ENCODE measurements at places on chromosomes 5 and 9.

DNA sequence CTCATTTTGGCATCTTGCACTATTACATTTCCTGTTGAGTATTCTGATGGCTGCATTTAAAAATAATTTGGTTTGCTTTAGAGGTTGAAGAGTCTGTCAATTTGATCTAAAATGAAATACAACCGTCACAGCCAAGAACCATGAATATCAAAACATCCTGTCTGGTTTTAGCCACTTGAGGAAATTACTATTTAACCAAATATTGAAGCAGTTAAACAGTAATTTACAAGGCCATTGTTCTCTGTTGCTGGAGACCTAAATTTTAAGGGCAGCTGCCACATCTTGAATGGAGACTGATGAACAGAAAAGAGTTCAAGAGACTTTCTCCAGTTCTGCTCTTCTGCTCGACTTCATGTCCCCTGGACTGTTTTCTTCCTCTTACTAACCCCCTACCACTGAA is 549.4 kb downstream of the LRRC70 start:
- no peak for DNase-seq

- DNase-seq: no peak
Observed at GRCh38 chr9:108671176-108671575, 184.6 kb downstream of the ACTL7B start.

- DNase-seq: no peak
Observed at GRCh38 chr5:173642191-173642816, 25.9 kb upstream of the BOD1 start.

DNA sequence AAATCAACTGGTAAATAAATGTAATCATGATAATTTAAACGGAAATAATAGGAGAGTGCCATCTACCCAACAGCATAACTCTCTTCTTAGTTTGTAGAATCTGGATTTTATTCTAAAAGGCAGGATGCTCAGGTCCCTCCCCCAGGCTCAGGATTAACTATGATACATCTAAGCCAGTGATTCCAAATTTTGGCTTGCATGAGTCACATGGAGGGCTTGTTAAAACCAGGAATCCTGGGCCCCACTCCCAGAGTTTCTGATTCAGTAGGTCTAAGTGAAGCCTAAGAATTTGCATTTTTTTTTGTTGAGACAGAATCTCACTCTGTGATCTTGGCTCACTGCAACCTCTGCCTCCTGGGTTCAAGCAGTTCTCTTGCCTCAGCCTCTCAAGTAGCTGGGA is 62.3 kb upstream of the ZFR start:
- no peak for DNase-seq

GRCh38 chr9:13587571-13587970 is 308.1 kb upstream of the MPDZ start:
- no peak for DNase-seq

DNA sequence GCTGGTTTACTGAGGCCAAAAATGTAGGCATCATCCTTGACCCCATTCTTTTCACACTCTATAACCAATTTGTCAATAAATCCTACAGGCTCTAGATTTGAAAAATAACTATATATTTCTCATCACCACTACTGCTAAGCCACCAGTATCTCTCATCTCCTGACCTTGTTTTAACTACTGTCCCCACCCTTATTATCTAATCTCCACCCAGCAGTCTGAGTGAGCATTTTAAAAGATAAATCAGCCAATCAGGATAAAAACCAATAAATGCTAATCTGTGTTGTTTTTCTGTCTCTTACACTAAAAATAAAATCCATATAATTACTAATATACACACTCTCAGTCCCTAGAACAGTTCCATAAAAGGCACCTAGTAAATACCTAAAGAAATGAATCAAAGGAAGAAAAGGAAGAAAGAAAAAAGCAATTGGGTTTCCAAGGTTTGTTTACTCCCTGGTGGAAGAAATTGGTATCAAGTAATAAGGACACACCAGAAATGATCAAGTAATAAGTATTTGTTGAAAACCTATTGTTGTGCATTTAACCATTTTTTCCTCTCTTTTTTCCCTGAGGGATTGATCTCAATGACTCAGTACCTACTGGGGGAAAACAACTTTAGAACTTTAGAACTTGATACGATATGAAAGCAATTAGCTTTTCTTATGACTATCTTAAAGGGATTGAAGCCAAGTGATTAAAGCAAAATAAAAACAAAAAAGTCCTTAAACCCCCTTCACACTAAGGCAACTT is 19.3 kb downstream of the MRPS27 start:
- no peak for DNase-seq

DNA sequence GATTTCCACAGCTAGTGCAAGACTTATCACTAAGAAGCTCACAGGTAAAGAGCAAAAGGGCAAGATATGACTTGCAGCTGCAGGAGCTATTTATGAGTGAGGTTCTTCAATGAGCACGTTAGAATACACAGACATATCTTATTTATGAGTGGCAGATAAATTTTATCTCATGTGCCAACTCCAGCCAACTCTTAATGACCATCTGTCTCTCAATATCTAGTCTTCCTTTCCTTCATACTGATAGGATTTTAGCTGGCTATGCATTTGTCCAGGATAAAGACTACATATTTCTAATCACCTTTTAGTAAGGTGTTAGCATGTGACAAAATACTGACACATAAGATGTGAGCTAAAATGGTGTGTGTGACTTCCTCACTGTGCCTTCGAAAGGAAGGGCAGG is 304.5 kb downstream of the TRPM3 start:
- DNase-seq: no peak

DNA sequence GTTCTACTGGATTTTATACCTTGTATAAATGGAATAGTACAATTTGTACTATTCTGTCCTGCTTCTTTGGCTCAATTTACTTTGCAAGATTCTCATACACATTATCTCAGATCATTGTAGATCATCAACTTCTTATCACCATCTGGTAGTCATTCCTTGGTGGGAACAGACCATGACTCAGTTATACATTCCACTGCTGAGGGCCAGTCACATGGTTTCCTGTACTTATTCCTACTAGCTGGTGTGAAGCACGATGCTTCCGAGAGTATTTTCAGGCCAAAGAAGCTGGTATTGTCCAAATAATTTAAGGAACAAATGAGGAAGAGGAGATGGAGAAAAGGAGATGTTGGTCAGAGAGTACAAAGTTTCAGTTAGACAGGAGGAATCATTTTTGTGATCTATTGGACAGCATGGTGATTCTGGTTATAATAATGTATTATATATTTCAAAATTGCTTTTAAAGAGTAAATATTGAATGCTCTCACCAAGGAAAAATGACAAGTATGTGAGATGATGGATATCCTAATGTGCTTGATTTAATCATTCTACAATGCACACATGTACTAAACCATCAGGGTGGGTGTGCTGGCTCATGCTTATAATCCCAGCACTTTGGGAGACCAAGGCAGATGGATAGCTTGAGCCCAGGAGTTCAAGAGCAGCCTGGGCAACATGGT is 124.1 kb downstream of the SYK start:
- no peak for DNase-seq

DNA sequence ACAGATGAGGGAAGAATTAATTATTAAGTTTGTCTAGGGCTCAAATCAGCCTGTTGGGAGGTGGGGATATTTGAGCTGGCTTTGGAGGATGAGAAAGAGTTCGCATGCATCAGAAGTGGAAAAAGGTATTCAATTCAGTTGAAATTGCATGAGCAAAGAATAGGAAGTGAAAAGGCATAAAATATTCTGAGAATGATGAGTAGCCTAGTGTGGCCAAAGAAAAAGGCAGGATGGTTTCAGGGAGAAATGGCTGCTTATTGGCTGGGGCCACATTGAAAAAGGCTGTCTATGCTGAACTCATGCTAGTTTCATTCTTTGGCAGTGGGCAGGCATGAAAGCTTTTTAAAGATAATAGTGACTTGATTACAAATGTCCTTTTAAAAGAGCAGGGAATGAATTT is 235.4 kb upstream of the RIOK2 start:
- DNase-seq: no peak

- no peak for DNase-seq
Observed at GRCh38 chr9:124390794-124391658, 24.2 kb downstream of the PSMB7 start.

DNA sequence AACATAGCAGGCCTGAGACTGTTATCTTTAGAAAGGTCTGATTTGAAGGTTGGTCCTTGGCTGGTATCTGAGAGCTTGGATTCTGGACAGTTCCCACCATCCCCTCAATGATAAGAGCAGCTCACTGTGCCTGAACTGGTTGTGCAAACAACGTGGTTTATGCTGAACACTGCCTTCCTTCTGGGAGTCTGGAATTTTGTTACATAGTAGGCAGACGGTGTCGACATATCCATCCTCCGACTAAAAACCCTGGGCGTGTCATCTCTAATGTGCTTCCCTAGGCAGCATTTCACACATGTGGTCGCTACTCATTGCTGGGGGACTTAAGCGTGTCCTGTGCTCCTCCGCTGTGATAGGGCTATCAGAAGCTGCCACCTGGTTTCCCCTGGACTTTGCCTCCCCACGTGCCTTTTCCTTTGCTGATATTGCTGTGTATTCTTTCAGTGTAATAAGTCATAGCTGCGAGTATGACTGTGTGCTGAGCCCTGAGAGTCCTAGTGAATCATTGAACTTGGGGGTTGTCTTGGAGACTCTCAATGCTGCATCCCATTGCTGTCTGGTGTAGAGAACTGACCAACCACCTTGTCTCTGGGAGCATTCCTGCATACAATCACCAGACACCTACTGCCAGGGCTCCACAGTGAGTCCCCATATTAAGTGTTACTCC is 119.1 kb upstream of the TBC1D2 start:
- no peak for DNase-seq

DNA sequence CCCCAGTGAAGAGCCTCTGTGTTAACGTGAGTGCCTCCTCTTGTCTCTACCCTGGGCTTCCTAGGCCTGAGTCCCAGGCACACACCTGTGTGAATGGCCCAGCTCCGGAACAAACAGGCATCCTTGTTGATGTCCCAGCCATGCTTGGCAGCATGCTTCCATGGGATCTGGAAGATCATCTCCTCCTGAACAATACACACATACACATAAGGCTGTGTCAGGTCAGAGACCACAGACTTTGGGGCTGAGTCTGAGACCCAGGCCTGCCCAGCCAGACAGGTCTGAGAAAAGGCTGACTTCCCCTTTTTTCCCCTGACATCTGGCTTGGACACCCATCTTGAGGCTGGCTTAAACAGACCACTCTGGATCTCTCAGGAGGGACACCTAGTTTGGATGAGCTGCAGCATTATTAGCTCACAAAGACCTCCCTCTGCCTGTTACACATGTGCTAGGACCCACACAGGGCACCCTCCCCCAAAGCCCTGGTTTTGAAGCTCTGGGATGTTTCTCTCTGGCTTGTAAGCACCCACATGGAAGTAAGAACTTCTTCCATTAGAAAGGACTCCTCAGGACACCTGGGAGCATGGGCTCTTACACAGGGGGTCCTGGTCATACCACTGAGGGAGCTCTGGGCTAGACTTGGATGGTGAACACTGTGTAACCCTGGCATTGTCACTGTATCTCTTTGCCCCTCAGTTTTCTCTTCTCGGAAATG is 2.6 kb downstream of the IRF1 start:
- no peak for DNase-seq

- no peak for DNase-seq
Observed at GRCh38 chr9:27407491-27407890, 110.5 kb upstream of the EQTN start.

DNA sequence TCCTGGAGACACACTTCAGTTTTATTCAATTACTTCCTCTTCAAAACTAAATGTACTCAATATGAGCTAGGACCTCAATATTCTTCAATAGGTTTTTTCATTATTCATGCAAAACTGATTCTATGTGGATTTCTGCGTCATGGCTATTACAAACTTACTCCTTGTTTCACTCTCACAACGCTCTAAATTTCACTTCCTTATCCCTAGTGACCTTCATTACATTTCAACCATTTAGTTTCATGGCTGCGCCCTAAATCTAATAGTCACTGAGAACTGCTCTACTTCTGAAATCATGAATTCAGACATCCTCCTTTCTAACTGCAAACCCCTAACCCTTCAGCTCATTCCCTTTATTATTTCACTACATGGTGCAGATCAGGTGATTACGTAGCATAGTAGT is 93.9 kb downstream of the SLC25A46 start:
- DNase-seq: no peak

GRCh38 chr9:18971404-18971803 is 61.6 kb downstream of the SAXO1 start:
- DNase-seq: no peak

DNA sequence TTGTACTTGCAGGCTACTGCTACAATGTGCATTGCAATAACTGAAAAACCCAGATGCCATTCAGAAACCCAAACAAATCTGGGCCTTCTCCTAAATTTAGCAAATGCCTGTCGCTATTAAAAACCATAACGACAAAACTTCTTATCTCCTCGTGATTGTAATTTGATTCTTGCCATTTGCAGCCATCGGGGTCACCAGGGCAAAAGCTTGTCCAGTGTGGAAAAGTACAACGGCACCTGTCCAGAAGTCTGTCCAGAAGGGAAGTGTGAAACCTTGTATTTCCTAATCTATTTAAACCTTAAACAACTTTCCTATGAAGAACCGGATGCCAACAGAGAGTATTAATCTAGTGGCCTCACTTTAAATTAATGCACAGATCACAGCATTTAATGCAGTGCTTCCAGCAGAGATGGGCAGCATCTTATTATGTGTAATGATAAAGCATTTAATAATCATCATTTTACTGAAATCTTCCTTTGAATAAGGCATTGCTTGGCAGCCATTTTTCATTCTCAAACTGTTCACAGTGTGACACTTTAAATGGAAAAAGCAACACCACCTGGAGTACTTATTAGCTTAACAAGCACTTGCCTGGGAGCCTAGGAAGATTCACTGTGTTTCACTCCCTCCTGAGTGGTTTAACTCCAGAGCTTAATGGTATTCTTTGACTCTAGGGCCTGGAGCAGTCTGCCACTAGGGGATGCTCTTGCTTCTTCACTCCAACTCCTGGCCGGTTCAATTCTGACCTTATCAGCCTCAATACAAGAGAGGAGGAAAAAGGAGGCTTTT is 4.9 kb upstream of the C7 start:
- DNase-seq: no peak

DNA sequence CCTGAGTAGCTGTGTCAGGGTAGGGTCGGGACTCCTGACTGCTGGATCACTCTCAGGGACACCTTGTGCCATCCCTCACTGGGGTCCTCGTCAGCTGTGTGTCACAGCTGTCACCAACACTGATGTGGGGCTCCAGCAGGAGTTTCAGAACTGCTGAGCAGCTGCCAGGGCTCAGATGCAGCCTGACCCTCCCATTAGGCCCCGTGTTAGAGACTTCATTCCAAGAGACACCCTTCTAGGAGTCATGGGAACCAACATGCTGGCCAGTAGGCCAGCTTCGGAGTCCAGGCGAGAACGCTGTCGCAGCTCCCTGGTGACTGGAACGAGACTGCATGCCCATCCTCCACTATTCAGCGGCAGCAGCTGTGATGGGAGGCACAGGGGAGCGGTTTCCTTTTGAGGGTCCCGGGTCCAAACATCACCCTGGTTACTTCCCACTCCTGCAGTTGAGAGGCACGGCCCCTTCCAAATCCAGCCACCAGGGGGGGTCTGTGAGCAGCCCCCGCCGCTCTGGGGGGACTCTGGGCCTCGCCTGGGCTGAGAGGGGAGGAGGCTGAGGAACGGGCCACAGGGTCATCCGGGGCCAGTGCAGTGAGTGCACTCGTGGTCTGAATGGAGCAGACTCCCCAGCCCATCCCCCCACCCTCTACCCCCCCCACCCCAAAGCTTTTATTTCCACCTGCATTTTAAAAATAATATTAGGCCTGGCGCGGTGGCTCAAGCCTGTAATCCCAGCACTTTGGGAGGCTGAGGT is 12.6 kb upstream of the TCF7 start:
- DNase-seq: peak; percentile 62

Measured in central memory CD4-positive, alpha-beta T cell (primary cell).